ENCODE measurements at places on chromosomes 3 and 15.

DNA sequence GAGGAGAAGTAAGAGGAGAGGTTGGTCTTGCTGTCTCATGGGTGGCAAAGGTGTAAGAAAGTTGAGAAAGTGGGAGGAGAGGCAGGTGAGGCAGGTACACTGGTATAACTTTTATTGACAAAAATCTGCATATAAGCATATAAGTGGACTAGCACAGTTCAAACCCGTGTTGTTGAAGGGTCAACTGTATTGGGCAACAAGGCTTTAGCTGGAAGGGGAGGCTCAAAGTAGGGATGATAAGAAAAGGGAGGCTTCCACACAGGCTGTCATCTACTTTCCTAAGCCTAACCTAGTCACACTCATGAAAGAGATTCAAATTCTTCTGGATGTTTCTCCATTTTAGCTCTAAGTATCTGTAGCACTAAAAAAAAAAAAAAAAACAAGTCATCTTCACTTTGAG, 188.1 kb upstream of the SEMA6D start:
- no peak for DNase-seq

- no peak for DNase-seq
These were observed 4.5 kb upstream of the AP2M1 start for GRCh38 chr3:184169896-184170875.

DNA sequence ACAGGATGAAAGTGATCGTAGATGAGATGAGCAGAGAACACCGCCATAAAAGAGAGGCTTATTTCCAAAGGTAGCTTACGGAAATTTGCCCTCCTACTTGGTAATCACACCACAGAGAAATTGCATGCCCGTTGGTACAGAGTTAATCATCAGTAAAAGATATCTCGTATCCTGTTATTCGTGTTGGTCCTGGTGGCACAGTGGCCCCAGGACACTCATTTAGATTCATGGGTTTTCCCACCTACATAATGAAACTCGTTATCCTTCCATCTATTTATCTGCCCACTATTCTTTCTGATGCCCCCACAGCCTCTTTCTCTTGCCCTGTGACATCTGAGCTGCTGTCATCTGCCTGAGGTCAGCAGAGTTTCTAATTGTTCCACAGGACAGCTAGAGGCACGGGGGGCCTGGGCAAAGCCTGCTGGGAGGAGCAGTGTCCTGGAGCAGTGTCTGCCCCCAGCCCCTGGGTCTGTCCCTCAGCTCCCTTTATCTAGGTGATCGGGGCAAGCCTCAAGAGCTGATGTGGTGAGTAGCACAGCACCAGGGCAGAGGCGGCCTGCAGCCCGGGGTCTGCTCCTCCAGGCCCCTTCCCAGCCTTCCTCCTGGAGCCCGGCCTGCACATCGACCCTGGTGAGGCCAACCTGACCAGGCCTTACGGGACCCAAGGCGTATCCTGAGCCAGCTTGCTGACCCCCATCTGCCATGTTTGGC, 42.2 kb downstream of the PXYLP1 start:
- DNase-seq, result no peak

GRCh38 chr3:190614226-190615059, 100.6 kb downstream of the IL1RAP start:
- DNase-seq, result no peak

DNA sequence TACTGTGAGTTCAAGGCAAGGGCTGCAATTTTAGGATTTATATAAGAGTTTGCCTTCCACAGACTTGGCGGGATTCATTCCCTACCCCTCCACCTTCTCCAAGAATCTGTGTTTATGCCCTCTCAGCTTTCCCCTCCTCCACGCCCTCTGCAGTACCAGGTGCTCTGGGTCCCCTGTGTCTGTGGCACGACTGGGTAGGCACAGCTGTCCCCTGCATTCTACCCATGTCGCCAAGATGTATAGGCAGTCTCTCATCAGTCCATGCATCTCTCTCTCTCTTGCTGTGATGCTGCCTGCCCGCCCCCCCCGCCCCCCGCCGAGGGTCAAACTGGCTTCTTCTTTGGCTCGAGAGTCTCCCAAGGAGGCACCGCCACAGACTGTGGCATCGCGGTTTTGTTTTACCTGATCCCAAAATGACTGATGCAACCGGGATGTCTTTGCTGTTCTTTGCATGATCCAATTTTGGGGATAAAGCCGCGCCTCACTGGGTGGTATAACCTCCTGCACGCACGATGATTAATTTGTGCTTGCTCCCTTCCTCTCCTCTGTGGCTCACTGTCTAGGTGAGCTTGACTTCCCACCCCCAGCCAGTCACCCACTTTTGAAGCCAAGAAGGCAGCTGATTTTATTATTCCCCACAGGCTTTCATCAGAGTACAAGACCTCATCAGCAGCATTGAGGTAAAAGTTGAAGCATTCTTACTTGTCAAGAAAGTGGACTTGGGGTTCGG, 43.7 kb downstream of the EFCAB12 start:
- DNase-seq, result no peak

GRCh38 chr15:77505556-77505955, 84.9 kb downstream of the HMG20A start:
- DNase-seq, result no peak

DNA sequence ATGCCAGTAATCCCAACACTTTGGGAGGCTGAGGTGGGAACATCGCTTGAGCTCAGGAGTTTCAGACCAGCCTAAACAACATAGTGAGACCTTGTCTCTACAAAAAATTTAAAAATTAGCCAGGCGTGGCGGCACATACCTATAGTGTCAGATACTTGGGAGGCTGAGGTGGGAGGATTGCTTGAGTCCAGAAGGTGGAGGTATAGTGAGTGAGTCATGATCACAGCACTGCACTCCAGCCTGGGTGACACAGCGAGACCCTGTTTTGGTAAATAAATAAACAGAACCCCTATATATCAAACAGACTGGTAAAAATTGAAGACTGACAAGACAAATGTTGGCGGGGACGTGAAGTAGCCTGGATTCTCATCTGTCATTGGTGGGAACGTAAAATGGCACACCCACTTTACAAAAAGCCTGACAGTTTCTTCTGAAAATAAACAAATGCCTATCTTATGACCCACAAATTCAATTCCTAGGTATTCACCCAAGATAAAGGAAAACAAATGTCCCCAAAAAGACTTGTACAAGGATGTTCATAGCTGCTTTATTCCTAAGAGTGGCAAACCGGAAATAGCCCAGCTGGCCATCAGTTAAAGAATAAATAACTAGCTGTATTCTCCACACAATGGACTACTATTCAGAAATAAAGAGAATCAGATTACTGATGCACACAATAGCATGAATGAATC, 47.0 kb upstream of the GK5 start:
- DNase-seq, result no peak

DNA sequence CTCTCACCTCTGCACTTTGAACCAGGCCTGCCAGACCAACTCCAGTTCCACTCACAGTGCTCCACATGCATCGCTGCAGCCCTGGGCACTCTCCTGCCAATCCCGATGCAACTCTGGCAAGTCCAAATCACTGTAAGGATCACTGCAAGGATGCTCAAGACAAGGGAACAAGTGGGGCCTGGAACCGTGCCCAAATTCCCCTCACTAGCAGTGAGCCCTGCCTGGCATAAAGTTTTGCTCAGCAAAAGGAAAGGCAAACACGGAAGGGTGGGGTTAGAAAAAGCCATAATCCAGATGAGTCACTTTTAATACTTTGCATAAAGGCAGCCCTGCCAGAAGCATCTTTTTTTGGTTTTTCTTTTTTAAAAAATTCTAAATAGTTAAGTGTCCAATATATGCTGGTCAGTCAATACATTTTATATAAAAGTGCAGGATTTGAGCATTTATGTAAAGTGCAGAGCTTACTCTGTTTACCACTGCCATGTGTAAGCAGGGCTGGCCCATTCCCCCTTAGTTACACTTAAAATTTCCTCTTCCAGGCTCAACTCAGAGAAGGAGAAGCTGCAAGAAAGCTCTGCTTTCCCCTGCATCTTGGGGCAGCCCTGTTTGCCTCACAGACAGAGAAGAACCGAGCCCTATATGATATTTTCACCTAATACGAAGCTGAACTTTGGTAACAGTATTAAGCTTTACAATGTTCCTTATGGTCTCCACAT, 102.2 kb downstream of the CD47 start:
- no peak for DNase-seq

GRCh38 chr3:45234250-45234649, 8.2 kb upstream of the TMEM158 start:
- no peak for DNase-seq

DNA sequence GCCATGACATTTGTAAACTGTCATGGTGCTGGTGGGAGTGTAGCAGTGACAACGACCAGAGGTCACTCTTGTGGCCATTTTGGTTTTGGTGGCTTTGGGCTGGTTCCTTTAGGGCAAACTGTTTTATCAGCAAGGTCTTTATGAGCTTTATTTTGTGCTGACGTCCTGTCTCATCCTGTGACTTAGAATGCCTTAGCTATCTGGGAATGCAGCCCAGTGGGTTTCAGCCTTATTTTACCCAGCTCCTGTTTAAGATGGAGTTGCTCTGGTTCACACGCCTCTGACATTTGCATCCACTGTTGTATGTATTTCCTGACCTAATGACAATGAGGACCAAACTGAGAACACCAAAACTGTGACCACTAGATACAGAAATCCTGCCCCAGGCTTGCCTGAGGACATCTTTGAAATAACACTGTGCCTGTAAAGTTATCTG, 37.6 kb downstream of the RAB8B start:
- DNase-seq, result no peak

DNA sequence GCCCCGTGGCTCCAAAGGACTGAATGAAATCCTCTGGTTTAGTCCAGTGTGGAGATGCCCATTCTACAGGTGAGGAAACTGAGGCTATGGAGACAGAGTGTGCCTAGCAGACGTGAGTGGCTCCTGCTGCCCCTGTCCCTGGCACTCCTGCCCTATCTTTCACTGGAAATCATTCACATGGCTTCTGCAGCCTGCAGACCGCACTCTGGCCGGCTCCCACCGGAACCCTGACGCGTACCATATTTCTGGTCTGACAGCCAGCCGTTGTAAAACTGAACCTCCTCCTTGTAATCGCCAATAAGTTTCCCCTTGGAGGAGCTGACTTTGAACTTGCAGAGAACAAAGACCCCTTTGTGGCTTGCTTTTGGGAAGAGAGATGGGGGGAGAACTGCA, 136.5 kb downstream of the CHSY1 start:
- DNase-seq, result no peak

- DNase-seq, result no peak
These were observed 18.9 kb upstream of the LRRK1 start for GRCh38 chr15:100900136-100900794.

DNA sequence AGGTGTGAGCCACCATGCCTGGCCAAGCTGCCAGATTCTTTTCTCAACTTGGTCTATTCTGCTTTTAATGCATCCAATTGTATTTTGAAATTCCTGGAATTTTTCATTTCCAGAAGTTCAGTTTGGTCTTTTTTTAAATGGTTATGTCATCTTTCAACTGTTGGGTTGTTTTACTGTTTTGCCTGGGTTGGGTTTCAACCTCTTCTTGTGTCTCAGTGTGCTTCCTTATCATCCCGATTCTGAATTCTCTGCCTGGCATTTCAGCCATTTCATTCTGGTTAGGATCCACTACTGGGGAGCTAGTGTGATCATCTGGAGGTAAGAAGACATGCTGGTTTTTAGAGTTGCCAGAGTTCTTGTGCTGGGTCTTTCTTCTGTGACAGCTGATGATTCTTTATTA, 61.5 kb downstream of the LRRC49 start:
- DNase-seq, result no peak

DNA sequence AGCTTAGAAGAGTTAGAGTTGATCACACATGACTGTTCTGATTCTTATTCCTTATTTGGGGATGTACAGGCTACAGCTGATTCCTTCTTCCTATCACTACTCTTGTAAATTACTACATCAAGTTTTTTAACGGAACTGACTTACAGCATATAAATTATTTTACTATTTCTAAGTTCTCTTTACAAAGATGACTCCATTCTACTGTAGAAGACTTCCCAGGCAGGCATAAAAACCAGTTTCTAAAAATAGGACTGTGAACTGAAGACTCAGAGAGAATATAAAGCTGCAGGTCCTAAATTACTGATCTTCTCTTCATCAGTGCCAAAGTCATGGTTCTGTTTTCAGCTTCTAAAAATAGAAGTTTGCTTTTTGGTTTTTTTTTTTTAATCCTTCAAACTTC, 38.9 kb downstream of the ANO10 start:
- DNase-seq, result no peak

GRCh38 chr3:87461036-87461435, 184.7 kb upstream of the POU1F1 start:
- no peak for DNase-seq

GRCh38 chr3:16048435-16049318, 125.8 kb upstream of the GALNT15 start:
- no peak for DNase-seq

DNA sequence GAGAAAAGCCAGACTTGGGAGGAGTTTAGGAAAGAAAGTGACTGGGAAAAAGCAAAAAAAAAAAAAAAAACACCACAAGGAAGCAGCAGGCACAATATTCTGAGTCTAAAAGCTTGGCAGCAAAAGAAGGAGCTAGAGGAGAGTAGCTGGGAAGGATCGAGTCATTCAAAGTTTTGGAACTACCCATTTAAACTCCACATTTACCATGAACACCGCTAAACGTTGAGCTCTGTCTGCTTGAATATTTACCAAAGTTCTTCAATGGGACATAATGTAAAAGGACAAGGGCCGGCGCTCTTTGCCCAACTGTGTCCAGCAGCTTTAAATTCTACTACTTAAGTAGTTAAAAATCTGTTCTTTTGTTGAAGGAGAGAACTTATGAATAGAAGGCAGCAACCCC, 481.9 kb downstream of the FOXP1 start:
- no peak for DNase-seq

- no peak for DNase-seq
These were observed 76.2 kb upstream of the HERC1 start for GRCh38 chr15:63909819-63910437.

- no peak for DNase-seq
These were observed 255.7 kb downstream of the CHL1 start for GRCh38 chr3:452221-452620.

GRCh38 chr3:138513090-138513843, 78.9 kb downstream of the ESYT3 start:
- no peak for DNase-seq

DNA sequence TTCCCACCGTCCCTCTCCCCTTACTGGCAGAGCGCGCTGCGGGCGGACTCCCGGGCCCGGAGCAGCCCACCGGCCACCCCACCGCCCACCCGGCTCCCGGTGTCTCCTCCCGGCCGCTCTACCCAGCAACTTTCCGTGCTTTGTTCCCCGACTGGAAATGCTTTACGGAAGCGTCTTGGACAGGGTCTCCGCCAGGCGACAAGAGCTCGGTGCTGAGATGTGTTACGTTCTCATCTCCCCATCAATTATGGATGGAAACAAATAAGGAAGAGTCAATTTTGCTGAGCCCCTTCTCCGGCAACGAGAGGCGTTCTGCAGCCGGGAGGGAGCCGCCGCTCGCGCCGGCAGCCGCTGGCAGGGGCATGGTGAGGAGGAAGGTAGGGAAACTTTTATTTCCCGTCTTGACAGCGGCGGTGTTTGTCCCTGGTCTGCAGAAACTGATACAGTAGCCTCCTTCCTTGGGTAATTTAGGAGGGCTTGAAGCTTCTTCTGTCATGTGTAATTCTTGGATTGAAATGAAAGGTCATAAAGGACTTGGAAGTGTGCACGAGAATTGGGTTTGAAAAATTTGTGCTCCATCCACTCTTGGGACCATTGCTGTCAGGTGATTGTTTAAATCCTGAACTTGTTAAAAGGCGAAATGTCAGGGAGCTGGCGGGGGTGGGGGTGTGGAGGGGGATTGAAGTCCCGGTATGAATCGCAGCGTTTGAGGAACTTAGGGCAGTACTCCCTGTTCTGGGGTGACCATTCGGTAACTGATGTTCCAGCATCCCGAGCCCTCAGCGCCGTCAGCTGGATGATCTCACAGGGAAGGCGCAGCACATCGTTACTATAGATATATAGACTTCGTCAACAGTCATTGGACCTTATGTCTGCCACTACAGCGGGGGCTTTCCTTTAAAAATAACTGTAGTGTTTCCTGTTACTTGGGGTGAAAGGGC, 1.5 kb downstream of the SEMA6D start:
- no peak for DNase-seq

Data from stimulated activated CD4-positive, alpha-beta T cell treated with anti-CD3 and anti-CD28 coated beads, Interleukin-1b, Interleukin-23, amount 100 ng/mL, for 1 hour (primary cell).